ENCODE measurements at places on chromosomes 3 and 15.

GRCh38 chr15:75809986-75810750 lies 33.1 kb upstream of the UBE2Q2 start:
- no peak for DNase-seq

GRCh38 chr3:155753038-155753639 lies 8.3 kb upstream of the PLCH1 start:
- DNase-seq, result no peak

DNA sequence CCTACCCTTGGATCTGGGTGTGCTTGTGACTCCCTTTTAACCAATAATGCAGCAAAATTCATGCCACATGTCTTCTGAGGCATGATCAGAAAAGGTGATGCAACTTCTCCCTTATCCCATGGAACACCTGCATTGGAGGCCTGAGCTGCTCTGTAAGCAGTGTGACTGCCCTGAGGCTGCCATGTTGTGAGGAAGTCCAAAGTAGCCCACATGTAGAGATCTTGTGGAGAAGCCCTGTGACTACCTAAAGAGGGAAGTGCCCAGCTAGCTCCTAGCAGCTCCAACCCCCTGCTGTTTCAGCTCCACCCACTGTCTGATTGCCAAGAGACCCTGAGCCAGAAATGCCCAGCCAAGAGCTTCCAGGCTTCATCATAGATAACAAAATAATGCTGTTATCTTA lies 6.4 kb upstream of the NR1D2 start:
- DNase-seq, result no peak

DNA sequence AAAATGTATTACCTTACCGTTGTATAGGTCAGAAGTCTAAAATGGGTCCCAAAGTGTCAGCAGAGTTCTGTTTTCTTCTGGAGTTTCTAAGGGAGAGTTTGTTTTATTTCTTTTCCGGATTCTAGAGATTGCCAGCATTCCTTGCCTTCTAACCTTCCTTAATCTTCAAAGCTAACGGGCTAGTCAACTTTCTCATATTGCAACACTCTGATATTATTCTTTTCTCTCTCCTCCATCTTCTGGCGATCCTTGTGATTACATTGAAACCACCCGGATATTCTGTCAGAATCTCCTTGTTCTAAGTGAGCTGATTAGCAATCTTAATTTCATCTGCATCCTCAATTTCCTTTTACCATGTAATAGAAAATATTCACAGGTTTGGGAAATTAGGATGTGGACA lies 36.2 kb upstream of the AADACL2 start:
- DNase-seq, result no peak

- peak; percentile 73 for DNase-seq
Observed at GRCh38 chr3:71724584-71725270, 475 bp downstream of the EIF4E3 start.

- no peak for DNase-seq
Observed at GRCh38 chr15:89848970-89849292, 34.3 kb upstream of the ANPEP start.

DNA sequence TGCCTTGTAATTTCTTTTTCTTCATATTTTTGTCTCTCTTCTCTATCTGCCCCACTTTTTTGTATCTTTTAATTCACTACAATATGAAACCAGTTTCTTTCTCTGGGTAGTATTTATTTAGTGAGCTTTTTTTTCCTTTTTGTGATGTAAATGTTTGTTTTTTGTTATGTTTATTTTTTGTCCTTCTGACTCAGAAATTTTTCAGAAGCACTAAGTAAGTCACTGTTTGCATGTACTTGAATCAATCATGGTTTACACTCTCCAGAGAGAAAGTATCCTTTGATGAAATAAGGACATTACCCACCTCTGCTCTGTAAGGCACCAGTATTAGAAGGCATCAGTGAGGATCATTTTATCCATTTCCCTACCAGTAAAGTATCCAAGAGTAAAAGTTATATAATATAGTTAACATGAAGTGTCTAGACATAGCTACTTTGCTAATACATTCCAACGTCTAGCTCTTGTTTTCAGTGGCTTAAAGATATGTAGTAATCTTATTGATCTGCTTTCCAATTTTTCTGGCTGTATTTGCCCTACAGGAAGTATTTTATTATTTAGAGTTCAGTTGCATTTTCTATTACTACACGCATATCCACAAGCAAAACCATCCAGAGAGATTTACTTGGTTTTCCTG lies 25.4 kb downstream of the FILIP1L start:
- DNase-seq, result no peak

DNA sequence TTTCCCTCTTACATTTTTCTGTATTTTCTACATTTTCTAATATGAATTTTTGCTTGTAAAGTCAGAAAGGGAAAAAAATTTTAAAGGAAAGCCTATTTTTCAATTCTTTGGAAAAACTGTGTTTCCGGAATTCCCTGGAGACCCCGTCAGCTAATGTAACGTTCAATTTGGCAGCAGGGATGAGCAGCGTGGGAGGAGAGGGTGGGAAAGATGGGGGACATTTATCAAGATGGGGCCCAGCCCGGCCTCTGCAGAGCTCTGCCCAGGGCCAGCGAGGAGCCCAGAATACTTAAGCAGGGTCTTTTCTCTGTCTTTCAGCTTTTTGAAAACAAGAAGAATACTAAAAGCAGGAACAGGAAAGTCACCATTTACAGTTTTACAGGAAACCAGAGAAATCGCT lies 129.0 kb downstream of the LRRK1 start:
- peak; percentile 13 for DNase-seq

- no peak for DNase-seq
Observed at GRCh38 chr3:72021531-72021930, 236.6 kb upstream of the PROK2 start.

DNA sequence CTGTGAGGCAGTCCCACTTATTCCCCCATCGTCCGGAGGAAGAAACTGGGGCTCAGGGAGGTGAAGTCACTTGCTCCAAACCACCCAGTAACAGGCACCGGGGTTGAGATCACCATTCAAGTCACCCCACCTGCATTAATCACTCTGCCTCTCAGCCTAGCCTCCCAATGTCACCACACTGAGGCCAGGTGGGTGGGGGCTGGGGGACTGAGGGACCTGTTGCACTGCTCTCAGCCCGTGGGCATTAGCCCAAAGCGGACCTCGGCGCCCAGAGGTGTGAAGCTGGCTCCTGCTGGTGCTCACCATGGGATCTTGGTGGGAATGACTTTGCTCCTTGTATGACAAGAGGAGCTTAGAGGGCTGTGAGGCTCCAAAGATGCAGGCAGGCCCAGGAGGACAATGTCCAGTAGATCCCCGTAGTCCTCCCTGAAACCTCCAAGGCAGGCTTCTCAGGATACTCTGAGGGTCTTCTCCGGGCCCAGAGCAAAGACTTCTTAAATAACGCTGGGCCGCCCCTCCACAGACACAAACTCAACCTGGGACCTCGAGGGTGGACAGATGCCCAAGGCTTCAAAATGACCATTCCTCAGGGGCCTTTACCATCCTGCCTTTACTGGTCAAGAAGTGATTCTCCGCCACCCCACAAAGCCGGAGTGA lies 1.7 kb downstream of the NT5DC2 start:
- DNase-seq, result no peak

DNA sequence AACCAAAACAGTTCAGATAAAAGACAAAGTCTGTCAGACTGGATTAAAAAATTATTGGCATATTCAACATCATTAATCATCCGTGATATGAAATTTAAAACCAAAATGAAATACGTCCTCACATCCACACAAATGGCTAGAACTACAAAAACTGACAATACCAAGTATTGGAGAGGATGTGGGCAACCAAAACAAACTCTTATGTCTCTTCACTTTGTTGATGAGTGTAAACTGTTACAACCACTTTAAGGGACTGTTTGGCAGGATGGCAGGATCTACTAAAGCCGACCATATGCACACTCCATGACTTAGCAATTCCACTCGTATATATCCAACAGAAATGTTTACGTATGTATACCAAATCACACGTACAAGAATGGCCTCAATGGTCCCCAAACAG lies 24.8 kb upstream of the C15orf40 start:
- no peak for DNase-seq

GRCh38 chr3:57956119-57956832 lies 51.9 kb upstream of the FLNB start:
- no peak for DNase-seq

DNA sequence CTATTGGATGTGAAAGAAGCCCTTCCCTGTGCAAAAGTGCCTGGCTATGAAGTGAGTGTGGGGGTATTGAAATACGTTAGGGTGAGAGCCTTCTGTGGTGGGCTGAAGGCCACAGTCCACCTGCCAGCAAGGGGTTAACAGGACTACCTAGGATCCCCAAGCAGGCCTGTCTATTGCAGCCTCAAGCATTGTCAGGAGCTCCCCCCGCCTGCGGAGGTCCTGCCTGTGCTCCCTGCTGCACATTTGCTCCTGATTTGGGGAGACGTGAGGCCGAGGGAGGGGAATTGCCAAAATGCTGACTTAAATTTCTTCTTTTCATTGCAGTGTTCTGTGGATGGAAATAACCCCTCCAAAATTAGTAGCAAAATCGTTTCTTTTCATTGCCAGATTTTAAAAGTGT lies 56.2 kb downstream of the GABRG3 start:
- DNase-seq, result no peak

DNA sequence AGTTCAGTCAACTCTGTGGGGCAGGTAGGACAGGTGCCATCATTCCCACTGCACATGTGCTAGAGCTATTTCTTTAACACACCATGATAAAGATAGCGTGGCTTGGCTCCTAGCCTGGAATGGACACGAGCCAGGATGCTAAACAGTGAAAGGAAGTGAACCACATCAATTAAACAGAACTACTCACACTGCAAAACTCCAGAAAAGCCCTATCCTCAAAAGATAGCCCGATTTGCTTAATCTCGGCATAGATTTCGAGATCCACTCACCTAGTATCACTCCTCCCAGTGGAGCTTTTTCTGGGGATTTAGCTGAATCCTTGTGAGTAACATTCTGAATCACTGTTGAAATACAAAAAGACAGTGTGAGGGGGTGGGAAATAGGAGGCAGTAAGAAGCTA lies 118.0 kb downstream of the ABI3BP start:
- DNase-seq, result no peak

DNA sequence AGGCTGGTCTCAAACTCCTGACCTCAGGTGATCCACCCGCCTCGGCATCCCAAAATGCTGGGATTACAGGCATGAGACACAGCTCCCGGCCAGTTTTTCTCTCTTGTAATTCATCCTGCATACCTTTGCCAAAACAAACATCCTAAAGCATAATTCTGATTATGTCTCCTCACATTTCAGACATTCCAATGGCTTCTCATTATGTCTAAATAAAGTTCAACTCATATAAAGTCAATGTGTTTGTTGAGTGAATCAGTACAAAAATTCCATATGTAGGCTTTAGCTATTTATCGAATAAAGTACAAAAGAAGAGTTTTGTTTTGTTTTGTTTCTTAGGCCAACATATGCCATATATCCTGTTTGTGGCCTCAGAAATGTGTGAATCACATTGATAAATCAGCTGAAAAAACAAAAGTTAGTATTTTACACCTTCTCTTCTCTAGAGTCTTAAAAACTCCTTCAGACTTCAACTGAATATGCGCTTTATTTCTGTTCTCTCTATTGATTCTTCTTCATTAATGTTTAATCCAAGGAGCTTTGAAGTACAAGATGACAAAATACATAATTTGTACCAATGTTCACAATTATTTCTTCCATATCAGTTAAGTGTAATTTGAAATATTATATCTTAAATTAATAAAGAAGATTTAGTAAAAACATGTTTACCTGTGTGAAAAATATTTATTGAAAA lies 165.8 kb downstream of the MECOM start:
- no peak for DNase-seq

DNA sequence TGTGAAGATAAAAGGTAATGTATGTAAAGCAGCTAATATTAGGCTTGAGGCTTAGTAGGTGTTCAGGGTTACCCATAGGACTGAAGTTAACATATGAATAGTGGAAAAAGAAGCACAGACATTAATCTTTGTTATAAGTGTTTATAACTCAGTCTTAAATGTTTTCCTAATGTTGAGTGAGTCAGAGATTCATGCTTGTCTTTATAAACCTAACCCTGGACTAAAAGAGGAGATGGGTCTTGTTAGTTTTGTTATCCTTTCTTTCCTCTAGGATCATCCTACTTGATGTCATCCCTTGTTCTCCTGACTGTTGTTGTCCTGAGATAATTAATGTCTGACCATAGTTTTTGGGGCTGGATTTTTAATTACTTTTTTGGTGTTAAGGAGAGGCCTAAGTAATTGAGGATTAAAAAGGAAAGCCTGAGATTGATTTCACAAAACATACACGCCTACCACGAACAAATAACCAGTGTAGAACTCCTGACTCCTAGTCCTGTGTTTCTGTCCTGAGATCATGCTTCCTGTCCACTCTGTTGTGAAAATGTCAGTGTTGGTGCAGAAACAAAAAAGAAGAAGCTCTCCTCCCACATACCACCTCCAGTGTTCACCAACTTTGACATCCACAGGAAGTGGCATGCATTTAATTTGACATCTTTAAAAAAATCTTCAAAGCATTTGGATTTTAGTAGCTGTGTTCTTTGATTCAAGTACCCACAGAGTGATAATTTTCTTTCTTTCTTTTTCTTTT lies 8.4 kb downstream of the MITF start:
- no peak for DNase-seq

DNA sequence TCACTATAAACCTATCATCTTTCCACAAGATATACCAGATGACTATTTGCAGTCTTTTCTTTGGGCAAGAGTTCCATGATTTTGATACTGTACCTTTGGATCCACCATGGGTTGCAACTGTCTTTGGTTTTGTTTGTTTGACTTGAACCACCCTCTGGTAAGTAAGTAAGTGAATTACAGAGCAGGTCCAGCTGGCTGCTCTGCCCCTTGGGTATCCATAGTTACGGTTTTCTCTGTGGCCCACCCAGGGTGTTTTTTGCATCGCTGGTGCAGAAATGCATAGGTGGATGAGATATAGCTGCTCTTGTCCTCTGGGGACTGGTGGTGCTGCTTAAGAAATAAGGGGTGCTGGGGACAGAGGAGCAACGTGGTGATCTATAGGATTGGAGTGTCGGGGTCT lies 33.8 kb downstream of the CHDH start:
- no peak for DNase-seq

GRCh38 chr3:14920536-14920935 lies 26.8 kb upstream of the NR2C2 start:
- no peak for DNase-seq

GRCh38 chr3:102747611-102748010 lies 312.8 kb downstream of the ZPLD1 start:
- DNase-seq, result no peak

DNA sequence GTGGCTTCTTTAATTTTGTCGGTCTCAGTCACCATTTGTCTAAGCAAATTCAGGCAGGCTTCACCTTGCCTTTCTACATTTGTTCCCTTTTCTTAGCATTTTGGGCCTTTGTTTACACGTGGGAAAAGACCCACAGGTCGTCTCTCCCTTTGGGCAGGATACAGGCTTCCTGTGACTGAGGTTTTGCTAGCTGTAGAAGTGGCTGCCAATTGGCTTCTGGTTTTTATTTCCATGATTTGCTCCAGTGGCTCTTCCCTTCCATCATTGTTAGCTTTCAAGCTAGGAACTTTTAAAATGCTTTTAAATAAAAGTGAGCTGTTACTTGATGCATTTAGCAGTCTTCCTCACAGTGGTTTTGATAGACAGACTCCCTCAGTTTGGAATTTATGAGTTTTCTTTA lies 37.3 kb downstream of the MLH1 start:
- DNase-seq, result no peak
